Umbilical cord (tissue), 2 donors: ENCODE measurements at places on chromosomes 3 and 15.

- no peak for DNase-seq
Measured at GRCh38 chr15:63517628-63518027, 13.2 kb downstream of the USP3 start.

GRCh38 chr3:177196456-177197040 is 734 bp downstream of the TBL1XR1 start:
- DNase-seq: peak; percentile 63

DNA sequence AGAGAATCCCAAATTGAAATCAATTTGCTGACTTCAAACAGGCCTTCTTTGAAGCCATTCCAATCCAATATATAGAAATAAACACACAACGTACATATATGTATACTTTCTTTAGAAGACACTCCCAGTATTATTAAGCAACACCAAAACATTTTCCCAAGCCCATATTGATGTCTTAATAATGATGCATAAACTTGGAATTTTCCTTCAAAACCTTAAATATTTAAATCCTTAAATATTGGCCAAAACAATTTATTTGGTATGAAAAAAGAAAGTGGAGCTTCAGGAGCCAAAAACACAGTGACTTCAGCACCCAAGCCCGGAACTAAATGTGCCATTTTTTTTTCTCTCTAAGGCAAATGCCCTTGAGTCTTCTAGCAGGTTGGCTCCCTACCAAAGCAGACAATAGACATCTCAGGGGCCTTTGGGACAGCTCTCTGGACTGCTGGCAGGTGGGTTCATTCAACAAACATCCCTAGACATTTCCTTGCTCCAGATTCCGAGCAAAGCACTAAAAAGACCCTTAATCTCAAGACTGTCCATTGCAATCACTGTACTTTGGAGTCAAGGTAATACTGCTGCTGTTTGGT is 384.7 kb downstream of the NTRK3 start:
- DNase-seq: no peak

DNA sequence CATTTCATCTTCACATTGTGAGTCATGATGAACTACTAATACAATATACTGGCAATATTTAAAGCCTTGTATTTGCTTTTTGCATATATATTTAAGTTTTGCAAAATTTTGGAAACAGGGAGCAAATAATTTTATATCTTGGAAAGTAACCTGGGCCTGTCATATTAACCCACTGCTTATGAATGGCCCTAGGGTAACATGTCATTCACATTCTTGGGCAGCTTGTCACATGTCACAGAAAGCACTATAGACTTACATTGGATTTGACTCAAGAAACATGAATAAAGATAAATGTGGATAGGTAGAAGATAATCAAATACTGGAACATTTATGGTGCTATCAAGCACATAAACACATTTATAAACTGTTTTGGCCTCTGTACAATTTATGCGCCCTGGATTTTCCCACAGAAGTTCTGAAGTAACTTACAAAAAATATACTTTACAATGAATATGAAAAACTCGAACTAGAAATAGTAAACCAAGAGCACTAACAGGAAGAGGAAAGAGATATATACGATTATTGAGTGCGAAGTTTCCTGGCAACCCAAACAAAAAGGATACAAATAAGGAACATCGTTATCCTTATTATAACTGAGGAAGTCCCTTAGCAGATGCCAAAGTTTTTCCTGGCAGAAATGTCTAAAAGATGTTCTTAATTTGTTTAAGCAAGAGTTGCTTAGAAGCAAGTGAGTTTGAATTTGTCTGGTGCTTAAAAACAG is 257.2 kb downstream of the RBMS3 start:
- no peak for DNase-seq

- DNase-seq: no peak
Measured at GRCh38 chr15:100030586-100031229, 297.5 kb upstream of the LYSMD4 start.

DNA sequence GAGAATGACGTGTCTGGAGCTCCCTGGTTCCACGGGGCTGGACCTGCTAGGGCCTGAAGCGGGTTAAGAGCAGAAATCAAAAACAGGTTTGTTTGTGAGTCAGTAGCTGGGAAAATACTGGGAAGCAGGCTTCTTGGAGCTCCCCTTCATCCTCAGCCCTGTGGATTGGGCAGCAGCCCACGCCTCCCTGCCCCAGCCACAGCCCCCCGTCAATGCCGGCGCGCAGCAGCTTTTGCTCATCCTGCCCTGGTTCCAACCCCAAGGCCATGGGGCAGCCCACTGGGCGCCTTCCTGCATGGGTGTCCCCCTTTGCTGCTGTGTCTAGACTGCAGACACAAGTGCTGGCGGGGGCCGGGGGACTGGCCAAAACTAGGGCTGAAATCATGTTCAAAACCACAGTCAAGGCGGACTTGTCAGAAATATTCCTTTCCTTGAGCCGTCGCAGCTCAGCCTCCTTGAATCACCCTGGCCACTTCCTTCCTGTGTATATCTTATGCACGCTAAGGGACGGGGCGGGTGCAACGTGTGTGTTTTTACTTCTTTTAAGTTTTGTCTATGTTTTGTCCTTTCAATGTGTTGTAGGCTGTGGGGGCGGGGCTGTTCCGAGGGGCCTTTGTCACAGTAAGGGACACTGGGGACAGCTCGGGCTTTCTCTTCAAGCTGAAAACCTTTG is 108.1 kb downstream of the KLF13 start:
- DNase-seq: no peak

DNA sequence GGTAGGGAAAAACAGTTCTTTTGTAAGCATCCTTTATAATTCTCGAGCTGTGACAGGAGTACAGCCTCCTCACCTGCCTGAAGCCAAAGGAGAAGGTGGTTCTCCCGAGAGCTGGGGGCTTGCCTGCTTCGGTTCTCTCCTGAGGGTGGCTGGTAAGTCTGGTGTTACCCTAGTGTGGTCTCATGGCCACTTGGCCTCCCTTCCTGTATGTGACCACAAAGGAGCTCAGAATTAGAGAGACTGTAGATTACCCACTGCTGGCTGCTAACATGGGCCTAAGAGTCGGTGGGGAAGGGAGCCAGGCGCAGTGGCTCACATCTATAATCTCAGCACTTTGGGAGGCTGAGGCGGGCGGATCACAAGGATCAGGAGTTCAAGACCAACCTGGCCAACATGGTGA is 12.6 kb downstream of the PDHB start:
- DNase-seq: no peak

DNA sequence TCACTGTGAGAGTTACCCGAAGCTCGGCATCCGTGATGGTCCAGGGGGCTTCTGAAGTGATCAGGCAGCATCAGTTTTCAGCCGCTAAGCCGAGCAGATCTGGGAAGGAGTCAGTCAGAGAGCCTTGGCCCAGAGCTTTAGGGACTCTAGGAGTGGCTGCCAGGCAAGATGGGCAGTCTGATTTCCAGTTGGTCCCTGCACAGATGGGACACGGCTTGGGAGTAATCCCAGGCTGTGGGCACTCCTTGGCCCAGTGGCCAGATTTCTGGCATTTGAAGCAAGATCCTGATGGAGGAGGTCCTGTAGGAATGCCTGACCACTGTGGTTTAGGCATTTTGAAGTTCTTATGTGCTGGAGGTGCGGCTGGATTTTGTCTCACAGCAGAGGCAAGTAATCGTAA is 10.5 kb upstream of the IP6K2 start:
- no peak for DNase-seq
